KG1 (cell line): ENCODE measurements at places on chromosomes 11 and 22.

- DNase-seq, result peak; percentile 17
These were observed 16.0 kb downstream of the ZMAT5 start for GRCh38 chr22:29750559-29751538.

GRCh38 chr11:119560291-119560690 is 137.3 kb upstream of the THY1 start:
- no peak for DNase-seq

GRCh38 chr22:43481568-43482317 is 69.9 kb downstream of the MPPED1 start:
- peak; percentile 67 for DNase-seq

DNA sequence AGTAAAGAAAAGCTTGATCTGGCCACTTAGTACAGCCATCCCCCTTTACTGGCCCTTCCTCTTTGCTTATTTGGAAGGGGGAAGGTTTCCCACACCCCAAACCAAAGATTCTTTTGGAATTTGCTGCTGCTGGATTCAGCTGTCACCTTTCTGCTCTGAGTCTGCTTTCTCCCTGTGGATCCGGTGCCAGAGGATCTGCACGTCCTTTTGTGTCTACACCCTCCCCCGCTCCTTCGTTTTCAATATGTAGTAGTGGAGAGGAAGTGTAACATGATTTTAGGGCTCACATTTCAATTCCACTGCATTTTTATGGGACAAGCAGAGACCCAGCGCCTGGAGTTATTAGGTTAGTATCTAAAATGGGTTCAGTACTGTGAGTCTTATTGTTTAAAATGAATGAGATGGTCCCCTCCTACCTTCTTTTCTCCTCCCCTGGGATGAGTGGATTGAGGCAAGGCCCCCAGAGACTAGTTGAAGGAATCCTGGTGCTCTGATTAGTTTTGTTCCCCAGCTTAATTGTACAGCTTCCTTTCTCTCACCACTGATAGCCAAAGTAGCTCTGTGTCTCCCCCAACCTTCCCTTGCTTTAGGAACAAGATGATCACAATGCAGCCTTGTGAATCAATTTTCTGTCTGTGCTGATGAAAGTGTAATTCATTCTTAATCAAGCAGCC is 30.5 kb upstream of the CABP7 start:
- no peak for DNase-seq

DNA sequence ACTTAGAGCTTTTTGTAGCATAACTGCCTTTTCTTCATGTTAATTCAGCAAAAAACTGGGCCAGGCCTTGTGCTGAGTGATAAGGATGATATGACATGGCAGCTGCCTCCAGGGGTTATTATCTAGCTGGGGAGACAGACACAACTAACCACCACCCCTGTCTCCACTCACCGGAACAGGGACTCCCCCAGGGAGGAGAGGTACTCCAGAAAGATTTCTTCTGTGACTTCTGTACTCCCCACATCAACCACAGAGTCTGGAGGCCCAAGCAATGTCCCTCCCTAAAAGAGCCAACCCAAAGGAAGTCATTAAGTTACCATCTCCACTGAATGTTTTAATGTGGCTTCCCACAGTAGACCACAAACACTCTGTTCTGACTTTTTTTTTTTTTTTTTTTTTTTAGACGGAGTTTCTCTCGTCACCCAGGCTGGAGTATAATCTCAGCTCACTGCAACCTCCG is 14.3 kb upstream of the PMM1 start:
- DNase-seq, result no peak

DNA sequence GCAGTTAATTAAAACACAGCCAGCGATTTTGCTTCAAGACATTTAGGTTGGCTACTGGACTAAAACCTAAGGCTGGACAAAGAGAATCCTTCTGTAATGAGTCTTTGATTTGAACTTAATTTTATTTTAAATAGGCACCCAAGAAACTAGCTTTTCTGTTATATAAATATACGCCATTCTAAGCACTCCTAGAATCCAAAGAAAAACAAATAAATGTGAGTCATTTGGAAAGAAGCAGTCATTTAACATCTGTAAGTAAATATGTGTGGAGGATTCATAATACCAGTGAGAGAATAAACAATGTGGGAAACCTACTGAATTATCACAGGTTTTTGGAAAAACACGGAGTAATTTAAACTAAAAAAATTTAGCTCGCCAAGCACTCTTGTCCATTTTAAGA is 1.2 kb upstream of the TECTA start:
- no peak for DNase-seq

DNA sequence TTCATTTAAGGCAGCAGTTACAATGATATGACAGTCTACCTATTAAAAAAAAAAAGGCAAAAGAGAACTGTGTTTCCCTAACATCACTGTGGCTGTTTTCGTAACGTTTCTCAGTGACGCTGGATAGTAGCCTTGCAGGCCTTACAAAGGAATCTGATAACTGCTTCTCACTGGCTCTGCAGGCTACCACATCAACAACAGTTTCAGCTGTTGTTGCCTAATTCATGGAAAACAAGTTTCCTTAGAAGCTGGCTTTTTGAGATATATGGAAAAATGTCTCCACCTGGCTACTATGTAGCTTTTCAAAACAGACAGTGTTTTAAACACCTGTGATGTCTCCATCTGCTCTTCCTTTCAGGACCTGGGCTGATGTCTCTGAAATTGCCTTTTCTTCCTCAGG is 3.8 kb downstream of the OR51V1 start:
- DNase-seq, result no peak

GRCh38 chr11:46836870-46837269 is 9.2 kb downstream of the CKAP5 start:
- DNase-seq, result no peak

DNA sequence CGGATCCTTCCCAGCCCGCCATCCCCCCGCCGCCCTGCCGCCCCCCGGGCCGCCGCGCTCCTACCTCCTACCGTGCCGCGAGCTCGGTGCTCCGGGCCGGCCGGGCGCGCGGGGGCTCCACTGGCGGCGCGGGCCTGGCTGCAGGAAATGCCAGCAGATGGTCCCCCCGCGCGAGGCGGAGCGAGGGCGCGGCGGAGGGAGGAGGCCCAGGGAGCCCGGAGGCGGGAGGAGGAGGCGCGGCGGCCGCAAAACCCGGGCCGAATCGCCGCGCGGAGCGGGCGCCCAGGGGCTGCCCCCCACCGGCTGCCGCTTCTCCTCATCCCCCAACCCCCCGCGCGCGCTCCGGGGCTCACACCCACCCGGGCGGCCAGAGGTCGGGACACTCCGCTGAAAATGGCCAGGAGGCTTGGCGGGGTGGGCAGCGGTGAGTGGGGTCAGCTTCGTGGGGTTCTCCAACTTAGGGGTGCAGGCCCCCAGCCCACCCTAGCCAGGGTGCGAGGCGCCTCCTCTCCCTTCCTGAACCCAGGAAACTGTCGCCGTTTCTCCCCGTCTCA is at the start of gene OSBPL5:
OSBPL5 (minus strand) TSS at position 159 of the 554 bp plus-strand sequence. CDS start 36,162 bp downstream, outside the sequence.
- no peak for DNase-seq

DNA sequence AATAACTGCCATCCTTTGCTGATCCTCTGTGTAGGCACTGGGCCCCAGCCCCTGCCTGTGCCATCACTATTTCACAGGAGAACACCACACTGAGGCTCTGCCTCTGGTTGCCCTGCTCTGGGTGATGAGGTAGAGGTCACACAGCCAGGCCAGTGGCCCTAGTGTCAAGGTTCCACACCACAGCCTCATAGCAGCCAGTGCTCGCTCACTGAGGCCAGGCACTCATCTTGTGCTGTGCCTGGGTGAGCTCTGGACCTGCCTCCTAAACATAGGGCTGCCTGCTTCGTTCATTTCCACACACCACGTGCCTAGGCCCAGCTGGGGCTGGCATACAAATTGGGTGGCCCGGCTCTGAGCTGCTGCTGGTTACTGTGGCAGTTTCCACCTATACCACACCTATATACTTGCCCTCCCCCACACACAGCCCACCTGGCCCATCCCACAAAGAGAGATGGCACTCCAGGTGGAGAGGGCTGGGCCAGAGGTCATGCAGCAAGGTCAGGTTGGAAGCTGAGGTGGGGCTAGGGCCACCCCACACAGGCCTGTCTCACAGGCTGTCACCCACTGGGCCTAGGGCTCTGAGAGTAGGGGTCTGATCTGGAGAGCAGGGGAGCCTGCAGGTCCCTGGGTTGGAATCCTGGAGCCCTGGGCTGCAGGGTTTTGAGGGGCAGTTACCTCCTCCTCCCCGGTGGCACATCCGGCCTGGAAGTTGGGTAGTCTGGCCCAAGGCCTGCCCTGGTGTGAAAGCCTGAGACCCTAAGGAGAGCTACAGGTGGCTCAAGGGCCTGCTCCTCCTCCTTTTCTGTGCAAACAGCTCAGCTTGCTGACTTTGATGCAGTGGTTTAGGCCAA is 11.2 kb downstream of the KCNQ1OT1 start:
- no peak for DNase-seq

DNA sequence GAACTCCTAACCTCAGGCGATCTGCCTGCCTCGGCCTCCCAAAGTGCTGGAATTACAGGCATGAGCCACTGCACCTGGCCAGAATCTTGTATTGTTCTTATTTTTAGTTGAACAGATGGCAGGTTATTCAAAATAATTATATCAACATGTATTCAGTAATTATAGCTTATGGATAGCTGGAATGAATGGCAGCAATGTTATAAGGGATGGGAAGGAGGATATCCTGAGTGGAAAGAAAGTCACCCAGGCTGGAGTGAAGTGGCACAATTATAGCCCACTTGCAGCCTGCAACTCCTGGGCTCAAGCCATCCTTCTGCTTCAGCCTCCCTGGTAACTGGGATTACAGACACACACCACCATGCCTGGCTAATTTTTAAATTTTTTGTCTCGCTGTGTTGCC is 88.1 kb downstream of the MED15 start:
- no peak for DNase-seq

DNA sequence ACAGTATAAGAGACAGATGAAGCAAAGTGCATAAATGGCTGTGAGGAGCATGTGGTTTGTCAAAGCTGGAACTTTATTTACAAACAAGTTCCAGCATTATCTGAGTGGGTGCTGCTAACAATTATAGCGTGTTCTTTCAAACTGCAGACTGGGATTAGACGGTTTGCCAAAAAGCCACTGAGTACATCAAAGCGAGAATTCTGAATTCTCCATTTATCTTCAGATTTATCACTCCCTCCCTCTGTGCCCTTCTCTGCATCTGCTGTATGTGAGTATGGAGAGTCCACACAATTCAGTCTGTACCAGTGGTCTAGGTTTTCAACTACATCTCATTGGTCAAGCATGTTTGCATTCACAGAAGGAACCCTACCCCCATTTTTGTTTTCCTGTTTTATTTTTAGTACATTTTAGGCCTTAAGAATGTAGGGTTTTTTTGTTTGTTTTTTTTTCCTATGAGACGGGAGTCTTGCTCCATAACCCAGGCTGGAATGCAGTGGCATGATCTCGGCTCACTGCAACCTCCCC is 18.1 kb upstream of the INCENP start:
- no peak for DNase-seq

DNA sequence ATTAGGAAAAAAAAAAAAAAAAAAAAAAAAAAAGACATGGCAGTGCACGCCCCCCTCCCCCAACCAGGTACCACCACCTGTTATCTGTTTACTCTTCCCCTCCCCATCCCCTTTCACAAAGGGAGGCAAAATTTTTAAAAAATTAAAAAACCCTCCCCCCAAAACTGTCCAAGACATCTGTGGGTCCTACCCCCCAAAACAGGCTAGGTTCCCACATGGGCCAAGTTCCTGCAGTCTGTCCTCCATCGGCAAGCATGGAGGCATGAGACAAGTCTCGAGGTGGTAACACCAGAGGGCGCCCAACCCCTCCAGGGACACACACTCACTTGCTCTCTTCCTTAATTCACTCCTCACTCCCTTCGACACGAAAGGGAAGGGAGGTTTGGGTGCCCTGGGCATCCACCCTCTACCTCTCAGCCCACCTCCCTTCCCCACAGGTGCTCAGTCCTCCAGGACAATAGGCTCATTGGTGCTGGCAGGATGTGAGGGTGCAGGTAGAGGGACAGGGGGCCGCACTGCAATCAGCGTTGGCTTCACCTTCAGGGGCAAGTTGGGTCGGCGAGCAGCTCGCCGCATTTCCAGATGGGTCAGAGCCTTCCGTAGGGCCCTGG is 2.2 kb upstream of the TUT1 start:
- DNase-seq, result peak; percentile 48

GRCh38 chr11:85855341-85855656 is at the start of gene CCDC83:
CCDC83 (plus strand) TSS chr11:85855383; CDS start chr11:85865124, 9,741 bp downstream.
- no peak for DNase-seq

DNA sequence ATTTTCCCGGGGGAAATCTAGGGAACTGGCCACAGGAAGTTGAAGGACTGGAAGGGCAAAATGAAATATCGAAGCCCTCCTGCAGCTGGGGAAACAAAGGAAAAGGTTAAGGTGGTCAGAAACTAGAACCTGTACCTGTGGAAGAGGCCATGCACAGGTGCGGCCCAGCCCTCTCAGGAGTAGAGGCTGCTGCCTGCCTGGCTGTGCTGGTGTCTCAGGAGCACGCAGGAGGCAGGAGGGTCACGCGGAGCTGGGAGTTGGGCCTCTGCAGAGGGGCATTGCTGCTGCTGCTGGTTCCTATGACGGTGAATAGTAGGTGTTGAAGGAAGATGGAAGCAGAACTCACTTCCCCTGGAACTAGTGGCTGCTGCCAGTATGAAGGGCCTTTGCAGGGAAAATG is 425.7 kb downstream of the NTM start:
- no peak for DNase-seq

DNA sequence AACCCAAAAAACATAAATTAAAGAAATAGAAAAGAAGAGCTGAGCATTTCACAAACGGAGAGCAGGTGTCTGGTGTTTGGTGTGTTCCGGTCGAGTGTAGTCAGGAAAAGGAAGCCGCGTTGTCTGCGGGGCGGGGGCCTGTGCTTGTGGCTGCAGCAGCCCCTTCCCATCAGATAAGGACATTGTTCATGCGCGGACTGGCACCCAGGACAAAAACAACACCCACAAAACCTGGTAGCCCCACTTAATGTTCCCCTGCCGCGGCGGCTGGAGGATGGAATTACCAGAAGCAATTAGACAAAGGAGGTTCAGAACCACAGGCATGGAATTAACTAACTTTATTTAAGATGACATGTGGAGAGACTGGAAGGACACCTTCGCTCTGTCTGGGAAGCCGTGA is 29.9 kb downstream of the KRTAP5-5 start:
- DNase-seq, result no peak

- DNase-seq, result no peak
These were observed 45.4 kb downstream of the KCNC1 start for GRCh38 chr11:17779861-17780594.

GRCh38 chr11:117473481-117474091 is 145.9 kb downstream of the CEP164 start:
- DNase-seq, result no peak

GRCh38 chr11:17496406-17496805 is 19.8 kb upstream of the ABCC8 start:
- no peak for DNase-seq

- DNase-seq, result peak; percentile 24
These were observed 34.7 kb downstream of the MMP20 start for GRCh38 chr11:102590276-102591049.

DNA sequence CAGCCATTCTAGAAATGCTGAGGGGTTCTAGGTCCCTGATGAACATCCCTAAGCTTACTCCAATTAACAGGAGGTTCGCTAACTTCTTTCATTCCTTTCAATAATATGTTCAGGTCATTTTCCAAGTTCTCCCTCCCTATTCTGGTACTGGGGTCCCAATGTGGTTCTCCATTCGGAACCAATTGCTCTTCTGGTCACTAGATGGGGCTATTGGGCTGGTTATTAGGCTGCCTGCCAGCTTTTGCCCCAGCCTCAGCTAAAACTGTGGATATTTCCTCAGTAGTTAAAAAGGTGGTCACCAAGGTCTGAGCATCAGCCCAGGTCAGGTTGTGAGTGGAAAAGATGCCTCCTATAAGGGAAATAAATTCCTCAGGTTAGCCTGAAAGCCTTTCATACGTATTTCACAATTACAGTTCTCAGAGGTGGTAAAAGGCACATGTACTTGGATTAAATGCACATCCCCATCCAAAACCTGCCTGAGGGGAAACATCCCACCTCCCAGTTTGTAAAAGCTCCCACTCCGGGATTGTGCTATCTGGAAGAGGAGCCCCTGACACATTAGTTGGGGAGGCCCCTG is 161.1 kb upstream of the CCDC179 start:
- no peak for DNase-seq
